ENCODE measurements at places on chromosomes 5 and 9.

- DNase-seq = no peak
These were observed 192.1 kb downstream of the SPATA31D1 start for GRCh38 chr9:82180711-82181110.

DNA sequence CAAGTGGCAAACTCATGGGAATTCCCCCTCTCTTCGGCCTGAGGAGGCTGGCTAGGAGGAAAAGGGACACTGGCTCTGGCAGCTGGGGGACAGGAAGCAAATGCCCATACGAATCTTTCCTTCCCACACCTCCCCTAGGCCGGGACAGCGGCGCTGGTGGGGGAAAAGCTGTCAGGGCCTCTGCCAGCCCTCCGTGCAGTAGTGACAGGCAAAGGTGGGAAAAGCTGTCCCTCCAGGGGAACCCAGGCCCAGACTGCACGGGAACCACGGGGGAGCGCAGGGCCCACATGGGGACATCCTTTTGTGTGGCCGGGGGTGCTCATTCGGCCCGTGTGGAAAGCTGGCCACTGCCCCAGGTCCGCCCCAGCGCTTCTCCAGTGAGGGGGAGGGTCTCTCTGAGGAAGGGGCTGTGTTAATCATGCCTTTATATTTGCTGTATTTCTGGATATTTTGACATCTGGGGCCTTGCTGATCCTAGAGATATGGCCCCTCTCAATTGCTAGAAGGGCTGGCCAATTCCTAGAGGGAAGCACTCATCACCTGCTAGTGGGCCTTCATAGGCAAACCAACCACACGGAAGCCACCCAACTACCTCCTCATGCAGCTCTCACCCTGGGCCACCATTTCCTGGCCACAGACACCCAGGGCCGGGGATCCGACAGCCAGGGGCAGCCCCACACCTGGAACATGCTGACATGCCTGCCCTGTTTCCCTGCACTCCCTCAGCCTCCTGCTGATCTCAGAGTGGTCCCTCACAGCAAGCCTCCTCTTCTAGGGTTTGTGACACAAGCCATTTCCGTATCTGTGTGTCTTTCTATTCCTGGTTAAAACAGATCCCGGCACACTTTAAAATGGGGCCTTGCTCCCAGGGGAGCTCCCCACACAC, 138.8 kb downstream of the ROR2 start:
- no peak for DNase-seq

GRCh38 chr9:105066275-105066865, 138.4 kb upstream of the ABCA1 start:
- no peak for DNase-seq

GRCh38 chr5:152412129-152412528, 7.0 kb upstream of the NMUR2 start:
- DNase-seq = no peak

GRCh38 chr5:161713042-161713441, 27.5 kb downstream of the GABRA6 start:
- DNase-seq = no peak

- peak; percentile 5 for DNase-seq
These were observed 298.6 kb upstream of the MEF2C start for GRCh38 chr5:89181546-89181945.

All from trophoblast cell (in vitro differentiated cells and primary cell).